Islet precursor cell (in vitro differentiated cells): ENCODE measurements at places on chromosomes 13 and 19.

DNA sequence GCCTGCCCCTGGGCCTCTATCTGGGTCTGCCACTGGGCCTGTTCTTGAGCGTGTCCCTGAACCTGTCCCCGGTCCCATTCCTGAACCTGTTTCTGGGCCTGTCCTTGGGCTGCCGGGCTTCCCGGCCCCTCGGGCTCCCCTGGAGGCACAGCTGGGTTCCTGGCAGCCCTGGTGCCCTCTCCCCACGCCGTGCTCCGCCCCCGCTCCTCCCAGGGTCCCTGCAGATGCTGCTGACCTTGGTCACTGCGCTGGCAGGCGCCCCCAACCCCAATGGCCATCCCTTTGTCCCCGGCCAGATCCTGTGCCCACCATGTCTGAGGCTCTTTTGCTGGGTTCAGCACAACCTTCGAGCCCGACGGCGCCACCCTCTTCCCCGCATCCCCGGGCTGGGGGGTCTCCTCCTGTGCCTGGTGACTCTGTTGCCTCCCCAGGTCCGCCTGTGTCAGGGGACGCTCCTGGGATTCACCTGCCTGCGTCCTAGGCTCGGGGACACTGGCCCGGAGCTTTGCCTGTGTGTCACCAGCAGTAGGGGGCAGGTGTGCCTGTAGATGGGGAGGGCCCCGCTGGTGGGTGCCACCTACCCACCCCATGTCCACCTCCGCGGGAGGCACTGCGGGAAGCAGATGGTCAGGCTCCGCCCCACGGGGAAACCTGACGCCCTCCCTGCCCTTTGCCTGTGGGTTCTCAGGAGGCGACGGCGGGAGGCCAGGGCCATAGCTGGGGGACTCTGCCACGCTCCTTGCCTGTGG lies 41.0 kb upstream of the GRTP1 start:
- DNase-seq = peak; percentile 51

- DNase-seq = no peak
These were observed 8.7 kb downstream of the NCLN start for GRCh38 chr19:3194106-3195087.

DNA sequence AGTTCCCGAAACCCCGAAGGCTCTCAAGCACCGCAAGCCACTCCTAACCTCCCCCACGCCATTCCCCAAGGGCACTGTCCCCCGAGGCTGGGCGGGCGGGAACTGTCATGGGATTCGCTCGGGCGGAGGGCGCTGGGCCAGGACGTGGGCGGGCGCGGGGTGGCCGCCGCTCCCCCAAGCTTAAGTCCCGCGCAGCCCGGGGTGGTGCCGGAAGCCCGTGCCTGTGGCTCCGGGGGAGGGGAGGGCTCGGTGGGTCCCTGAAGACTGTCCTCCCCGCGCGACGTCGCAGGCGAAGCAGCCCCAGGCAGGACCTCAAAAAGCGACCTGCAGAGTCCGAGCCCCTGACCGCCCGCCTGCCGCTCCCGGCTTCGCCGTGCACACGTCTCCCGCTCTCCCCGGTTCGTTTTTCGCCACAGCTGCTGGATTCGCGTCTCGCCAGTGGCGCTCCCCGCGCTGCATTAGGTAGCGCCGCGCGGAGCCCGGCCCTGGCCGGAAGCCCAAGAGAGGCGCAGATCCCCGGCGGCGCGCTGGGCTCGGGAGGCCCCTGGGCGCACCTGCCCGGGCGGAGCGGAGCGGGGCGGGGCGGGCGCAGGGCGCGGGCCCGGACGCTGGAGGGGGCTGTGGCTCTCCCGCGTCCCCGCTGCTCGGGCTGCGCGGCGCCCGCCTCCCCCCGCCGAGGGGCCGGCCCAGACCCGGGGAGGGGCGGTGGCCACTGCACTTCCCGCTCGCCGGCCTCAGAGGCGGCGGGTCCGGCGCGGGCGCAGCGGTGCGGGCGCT lies at the start of gene FARP1:
Gene FARP1, plus strand, starts transcription at position 715 of the 777 bp plus-strand sequence. CDS start 70,149 bp downstream, outside the sequence.
- DNase-seq = peak; percentile 89

DNA sequence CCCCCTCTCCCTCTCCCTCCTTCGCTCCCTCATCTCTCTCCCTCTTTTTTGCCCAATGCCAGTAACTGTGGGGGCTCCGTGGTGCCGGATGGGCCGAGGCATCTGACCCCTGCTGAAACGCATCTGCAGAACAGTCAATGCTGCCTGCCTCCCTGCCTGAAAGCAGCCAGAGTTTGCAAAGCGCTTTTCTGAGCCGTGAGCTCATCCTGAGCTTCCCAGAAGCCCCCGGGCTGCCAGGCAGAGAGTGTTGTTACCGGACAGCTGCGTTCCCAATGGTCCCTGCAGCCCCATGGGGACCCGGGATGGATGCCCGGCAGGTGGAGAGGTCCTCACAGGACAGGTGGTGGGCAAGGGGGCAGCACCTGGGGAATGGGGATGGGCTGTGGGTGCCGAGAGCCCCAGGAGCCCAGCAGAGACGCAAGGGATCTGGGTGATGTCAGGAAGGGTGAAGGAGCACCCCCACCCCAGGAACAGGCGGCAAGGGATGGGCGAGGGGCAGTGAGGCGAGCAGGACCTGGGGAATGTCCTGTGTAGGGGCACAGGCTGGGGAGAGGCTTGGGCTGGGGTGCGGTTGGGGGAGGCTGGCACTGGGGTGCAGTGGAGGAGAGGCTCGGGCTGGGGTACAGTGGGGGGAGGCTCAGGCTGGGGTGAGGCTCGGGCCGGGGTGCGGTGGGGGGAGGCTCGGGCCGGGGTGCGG lies 33.0 kb downstream of the GPX4 start:
- no peak for DNase-seq
